ENCODE measurements at places on chromosomes 5 and 9. TPM values are rescaled to one million over a fixed set of nuclear protein-coding genes. Genes with fewer than 3 reads are reported as not detected.

ROR2 gene
- total RNA-seq: 6.6 TPM

RXRA gene
- total RNA-seq: 1.5 TPM

TRUB2 gene
- total RNA-seq: 27.9 TPM

CDC37L1 gene
- 12.4 TPM for total RNA-seq

TXNDC8 gene
- not detected for total RNA-seq

FAM78A gene
- 105 TPM for total RNA-seq

UHRF2 gene
- total RNA-seq: 85.1 TPM

MSMP gene
- total RNA-seq: not detected

Data from T-helper 1 cell treated with Interleukin-12 subunit alpha and Interleukin-12 subunit beta and Interleukin-4 antibody, amounts not matched to agents 30 ng/mL and 1 ng/mL, for 36 hours (primary cell).